ENCODE measurements at places on chromosomes 4 and X. TPM values are rescaled to one million over a fixed set of nuclear protein-coding genes. Genes with fewer than 3 reads are reported as not detected.

CITED1 gene
- 26.4 TPM for polyA plus RNA-seq

SFRP2 gene
- polyA plus RNA-seq = 70.1 TPM

LRAT gene
- 0.12 TPM for polyA plus RNA-seq

DNA sequence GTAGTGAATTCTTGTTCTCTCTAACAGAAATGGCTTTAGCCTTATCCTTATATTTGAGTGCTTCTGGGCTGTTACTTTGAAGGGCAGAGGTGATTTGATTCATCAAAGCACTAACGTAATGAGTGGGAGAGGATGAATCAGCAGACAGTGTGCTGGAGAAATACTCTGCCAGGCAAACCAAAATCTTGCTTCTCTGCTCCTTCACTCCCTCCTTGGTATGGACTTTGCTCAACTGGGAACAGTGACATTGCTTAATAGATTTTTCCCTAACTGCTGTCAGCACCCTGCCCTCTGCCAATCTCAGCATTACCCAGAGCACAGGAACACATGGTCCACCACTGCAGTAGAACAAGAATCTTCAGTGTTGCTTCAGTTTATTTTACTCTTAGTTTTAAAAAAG is 56.0 kb downstream of the PDLIM5 start:
- DNase-seq = peak; percentile 37

DNA sequence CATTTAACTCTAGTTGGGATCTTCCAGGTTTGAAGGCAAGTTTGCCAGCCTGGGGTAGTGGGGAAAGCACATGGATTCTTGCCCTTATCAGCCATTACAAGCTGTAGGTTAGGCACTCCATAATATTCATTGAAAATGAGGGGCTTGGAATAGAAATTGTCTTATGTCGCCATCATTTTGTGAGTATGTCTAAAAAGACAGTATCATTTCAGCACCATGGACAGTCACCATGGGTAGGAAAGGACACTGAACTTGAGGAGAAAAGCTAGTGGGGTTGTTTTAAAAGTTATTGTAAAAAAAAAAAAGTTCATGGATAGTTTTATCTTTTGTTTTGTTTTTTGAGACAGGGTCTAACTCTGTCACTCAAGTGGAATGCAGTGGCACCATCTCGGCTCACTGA is 356.1 kb downstream of the HNRNPD start:
- DNase-seq = peak; percentile 74

DNA sequence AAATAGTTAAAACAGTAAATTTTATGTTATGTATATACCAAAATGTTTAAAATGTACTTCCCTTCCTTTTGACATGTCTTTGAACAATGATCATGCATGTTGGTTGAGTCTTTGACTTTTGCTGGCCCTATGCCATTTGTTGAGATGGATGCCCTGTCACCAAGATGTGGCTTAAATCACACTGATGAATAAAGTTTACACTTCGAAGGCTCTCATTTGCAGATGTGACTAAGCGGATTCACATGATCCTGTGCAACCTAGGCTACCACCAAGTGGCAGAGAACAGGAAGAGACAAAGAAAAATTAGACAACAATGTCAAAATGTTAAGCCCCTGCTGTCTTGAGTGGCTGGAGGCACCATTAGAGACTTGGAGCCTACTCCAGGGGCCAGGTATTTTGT is 139.9 kb downstream of the RAB28 start:
- no peak for DNase-seq

DNA sequence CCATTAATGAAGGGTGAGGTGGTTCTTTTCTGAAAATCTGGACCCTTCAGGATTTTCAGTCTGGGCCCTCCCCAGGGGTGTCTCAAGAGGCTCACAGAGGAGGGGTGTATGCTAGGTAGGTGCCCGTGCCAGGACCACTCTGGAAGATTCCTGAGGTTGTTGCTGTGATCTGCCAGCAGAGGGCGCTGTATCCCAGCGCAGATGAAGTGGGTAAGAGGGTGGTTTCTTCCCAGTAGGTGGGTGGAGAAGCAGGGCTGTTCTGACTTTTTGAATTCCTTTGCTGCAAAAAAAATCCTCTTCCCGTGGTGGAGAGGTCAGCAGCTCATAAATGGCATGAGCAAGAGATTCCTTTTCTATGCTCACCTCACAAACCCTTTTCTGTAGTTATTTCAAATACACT is 51.1 kb downstream of the SCML1 start:
- DNase-seq = peak; percentile 25

GRCh38 chrX:64176876-64177275 is 28.6 kb downstream of the AMER1 start:
- DNase-seq = no peak

TMEM35A gene
- polyA plus RNA-seq = 2.8 TPM

USP17L11 gene
- not detected for polyA plus RNA-seq

PAGE5 gene
- not detected for polyA plus RNA-seq

DNA sequence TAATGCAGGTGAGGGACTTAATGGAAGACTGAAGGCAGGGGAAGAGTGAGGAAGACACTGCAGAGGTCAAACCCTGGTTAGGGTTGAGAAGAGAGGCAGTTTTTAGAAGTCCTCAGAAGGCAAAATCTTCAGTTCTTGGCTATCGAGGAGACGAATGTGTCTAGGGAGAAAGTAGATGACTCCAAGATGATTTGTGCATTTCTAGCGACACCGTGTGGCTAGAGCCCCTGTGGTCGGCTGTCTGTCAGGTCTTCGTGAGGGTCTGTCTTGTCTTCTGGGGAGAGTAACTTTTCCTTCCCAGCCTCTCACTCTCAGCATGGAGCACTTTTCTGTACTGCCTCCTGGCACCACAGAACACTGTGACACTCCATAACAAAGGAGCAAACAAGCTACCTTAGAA is 458.1 kb downstream of the STIM2 start:
- DNase-seq = peak; percentile 66

GRCh38 chr4:161203865-161204264 is 959.9 kb downstream of the FSTL5 start:
- no peak for DNase-seq

GRCh38 chrX:45840411-45840950 is 639.8 kb upstream of the DIPK2B start:
- DNase-seq = no peak

DNA sequence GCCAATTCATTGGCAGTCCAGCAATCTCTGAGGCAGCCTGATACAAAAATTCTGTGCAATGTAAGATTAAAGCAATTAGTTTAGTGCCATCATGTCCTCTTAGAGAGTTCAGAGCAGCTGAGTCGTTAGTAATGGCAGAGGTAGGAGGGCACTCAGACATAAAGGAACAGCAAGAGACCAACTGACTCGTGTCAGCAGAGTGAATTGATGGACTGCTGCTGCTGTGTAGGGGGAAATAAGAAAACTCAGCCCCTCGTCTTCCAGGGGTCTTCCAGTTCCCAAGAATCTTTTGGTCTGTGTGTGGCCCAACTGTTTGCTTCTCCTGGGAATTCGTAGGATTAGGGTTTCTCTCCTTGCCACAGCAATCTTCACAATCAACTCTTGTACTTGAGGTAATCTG is 100.9 kb downstream of the TTC29 start:
- DNase-seq = no peak
